ENCODE measurements at places on chromosomes 1 and 21. TPM values are rescaled to one million over a fixed set of nuclear protein-coding genes. Genes with fewer than 3 reads are reported as not detected.
A peak's percentile ranks its signal among the peaks of the same experiment; 100 is the strongest.

- no peak for DNase-seq
Observed at GRCh38 chr1:214518361-214518760, 33.0 kb downstream of the PTPN14 start.

DDX59 gene
- total RNA-seq, result 11.4 TPM

DNA sequence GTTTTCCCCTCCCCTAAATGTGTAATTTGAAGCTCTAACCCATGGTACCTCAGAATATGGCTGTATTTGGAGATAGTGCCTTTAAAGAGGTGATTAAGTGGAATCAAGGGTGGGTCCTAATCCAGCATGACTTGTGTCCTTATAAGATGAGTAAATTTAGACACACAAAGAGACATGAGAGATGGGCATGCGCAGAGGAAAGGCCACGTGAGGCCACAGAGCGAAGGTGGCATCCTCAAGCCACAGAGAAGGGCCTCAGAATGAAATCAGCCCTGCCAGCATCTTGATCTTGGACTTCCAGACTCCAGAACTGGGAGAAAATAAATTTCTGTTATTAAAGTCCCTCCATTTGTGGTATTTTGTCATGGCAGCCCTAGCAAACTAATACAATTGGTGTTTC lies 2.9 kb upstream of the PLA2G2F start:
- no peak for DNase-seq

DNA sequence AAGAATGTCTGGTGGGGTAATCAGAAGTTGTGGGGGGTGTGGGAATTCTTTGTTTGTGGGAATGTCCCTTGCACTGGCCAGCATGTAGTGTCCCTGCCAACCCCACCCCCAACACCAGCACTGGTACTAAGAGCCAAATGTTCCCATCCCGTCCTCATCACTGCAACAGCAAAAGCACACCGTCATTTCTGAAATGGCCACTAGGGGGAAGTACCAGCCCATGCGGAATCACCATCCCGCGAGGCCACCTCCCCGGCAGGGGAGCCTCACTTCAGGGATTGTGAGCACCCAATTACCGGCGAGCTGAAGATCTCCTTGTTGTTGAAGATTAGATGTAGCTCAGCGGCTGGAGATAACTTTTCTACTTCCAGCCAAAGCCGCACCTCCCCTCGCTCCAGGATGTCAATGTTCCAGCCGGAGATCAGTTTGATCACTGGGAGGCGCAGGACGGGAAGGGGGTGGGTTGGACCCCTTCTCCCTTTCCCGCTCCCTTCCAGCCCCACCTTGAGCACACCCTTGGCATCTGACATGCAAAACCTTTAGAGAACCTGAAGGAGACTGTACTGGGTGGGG lies 41.0 kb downstream of the MYOM3 start:
- DNase-seq, result peak; percentile 63

NHLH1 gene
- total RNA-seq, result 0.45 TPM

OR2AK2 gene
- total RNA-seq, result not detected

DNA sequence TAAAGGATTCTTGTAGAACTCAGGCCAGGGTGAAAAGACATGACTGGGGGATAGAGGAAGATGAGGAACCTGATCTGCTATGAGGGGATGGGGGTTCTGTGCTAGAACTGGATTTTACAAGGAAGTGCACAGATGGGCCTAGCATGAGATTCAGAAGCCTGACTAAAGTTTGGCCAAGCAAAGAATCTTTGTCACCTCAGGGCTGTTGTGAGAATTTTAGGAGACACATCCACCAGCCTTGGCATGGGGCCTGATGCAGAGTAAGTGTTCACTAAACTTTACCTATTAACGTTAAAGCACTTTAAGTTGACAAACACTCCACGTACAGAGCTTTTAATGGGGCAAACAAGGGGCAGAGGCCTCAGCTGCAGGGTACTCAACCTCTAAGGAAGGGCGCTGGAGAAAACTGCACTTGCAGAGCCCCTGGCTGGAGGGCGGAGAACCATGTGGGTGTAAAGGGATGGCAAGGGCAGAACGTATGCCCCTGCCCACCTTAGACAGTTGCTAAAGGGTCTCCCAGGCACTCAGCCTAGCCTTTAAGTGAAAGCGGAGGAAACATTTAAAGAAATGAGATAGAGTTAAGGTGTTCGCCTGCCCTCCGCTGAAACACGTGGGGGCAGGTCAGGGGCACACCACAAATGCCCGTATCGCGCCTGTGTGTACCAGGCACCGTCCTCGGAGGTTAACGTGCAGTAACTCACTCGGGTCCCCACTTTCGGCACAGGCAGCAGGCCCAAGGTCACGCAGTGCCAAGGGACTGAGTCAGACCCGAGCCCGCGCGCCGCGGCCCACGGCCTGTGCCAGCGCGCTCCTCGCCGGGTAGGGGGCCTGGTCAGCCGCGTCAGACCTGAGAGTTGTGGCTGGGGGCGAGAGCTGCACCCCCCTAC lies 990 bp upstream of the MRPS6 start:
- DNase-seq, result peak; percentile 15

PIGR gene
- 1.8 TPM for total RNA-seq

DNA sequence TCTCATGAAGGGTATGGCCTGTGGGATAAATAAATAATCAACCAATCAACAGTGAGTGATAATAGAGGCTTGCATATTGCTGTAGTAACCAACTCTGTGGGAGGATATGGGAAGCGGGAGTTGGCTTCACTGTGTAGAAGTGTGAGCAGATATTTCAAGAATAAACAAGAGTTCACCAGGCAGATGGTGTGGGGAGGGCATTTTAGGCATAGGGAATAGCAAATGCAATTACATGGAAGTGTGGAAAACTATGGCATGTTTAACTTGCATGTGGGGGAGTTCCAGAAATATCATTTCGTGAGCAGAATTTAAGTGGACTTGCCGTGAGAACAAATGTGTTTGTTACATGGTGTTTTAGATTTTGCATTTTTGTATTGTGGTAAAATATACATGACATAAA lies 95.2 kb downstream of the SPATA46 start:
- DNase-seq, result no peak

IL19 gene
- not detected for total RNA-seq

DNA sequence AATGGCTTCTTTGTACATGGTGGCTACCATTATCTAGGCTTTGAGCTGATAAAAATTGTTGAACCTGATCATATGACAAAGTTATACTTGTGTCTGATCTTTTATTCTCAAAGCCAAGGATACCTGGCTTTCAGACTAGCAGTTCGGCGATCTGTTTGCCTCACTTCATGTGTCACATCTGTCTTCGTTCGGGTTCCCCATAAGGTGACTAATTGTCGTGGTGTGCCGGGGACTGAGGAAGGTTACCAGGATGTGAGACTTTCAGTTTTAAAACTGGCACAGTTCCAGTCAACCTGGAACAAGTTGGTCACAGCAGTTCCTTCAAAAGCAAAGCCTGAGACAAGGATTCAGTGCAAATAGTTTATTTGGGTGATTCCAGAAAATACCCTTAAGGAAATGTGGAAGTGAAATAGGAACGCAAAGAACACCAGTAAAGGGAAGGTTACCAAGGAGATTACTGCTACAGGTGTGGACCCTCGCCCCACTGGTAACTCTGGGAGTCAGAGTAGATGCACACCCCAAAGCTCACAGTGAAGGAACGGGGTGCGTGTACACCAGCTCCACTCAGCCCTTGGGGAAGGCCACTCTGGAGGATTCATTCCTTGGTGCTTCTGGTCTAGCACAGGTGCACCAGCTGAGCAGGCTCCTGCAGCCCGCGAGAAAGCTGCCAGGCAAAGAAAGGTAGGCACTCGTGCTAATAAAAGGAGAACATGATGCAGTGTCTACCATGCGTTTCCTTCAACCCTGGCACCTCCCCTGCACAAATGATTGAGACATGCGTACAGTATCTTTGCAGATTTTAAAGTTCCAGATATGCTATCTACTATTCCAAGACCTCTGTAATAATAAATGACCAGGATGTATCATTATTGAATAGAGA lies 69.0 kb downstream of the VWA5B1 start:
- DNase-seq, result peak; percentile 30

GRCh38 chr1:193479187-193479586 lies 292.8 kb upstream of the B3GALT2 start:
- DNase-seq, result peak; percentile 42

DNA sequence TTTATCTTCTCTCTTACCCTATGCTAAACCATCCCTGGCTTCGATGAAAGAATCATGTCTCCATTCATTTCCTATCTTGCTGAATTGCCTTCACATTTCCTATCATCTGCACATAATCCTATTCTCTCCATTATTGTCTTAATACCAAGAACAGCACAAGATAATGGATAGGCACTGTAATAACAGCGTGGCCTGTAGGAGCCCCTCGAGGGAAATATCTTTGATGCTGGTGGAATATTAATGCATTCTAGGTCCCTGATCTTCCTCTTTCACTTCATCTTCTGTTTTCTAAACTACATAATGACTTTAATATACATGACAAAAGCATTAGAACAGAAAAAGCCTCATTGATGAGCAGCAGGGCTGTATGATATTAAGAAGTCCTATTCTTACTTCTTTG lies 720.6 kb downstream of the RWDD3 start:
- DNase-seq, result no peak

DNA sequence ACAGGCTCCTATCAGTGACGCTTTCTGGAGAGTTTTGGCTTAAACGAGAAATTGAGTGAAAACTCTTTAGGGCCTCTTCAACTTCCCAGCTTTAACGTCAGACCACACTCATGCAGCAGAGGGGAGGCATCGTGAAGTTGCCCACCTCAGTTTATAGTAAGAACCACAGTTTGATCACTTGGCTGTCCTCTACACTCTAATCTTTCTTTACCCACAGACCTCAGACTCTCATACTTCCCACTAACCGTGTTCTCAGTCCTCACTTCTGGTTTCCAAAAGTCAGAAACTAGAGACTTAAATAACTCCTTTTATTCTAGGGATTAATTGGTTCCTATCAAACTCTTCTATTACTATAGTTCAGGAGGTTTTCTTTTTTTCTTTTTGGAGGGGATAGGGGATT lies 302.2 kb downstream of the NTNG1 start:
- no peak for DNase-seq
